ENCODE measurements at places on chromosomes 12 and 14. TPM values are rescaled to one million over a fixed set of nuclear protein-coding genes. Genes with fewer than 3 reads are reported as not detected.

The BBOF1 gene
- 2.8 TPM for total RNA-seq

- no peak for DNase-seq
Measured at GRCh38 chr12:4985820-4986219, 57.9 kb upstream of the KCNA5 start.

DNA sequence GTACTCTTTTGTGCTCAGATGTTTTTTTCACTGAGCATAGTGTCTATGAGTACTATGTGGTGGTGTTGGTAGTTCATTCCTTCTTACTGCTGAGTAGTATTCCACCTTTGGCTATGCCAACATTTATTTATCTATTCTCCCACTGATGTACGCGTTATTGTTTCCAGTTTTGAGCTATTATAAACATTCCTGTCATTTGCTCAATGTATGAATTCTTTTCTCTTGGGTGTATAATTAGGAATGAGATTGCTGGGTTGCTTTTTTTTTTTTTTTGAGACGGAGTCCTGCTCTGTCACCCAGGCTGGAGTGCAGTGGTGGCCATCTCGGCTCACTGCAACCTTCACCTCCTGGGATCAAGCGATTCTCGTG is 37.5 kb upstream of the SLC2A3 start:
- no peak for DNase-seq

- no peak for DNase-seq
Measured at GRCh38 chr14:88388741-88389282, 3.4 kb downstream of the SPATA7 start.

- DNase-seq, result no peak
Measured at GRCh38 chr12:89245090-89245489, 107.2 kb downstream of the DUSP6 start.

DNA sequence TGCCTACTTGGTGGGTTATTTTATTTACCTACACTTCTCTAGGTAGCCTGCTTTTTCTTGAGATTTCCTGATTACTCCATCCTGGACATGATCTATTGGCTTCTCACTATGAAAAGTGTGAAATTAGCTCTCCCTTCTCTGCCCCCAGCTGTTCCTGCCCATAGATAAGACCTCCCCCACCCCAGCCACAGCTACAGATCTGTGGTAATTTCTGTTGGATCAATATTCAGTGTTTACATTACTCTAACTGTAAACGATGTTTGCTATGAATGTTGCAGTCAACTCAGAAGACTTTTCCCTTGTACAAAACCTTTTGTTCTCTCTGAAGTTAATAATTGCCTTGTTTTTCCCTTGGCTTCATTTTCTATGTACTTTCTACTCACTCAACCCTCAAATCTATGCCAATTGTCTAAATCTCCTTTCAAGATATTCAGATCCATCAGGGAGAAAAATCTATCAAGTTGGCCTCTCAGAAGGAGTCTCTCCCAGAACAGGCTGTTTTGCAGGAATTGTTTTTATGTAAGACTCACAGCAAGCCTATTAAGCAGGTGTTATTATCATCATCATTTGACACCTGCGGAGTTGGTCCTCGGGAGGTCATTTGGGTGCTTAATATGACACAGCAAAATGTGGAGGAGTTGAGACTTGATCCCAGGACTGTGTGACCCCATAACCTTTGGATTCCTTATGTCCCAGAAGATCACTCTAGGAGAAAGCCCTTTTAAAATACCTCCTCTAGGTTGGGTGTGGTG is 227.4 kb downstream of the SUDS3 start:
- DNase-seq, result no peak

DNA sequence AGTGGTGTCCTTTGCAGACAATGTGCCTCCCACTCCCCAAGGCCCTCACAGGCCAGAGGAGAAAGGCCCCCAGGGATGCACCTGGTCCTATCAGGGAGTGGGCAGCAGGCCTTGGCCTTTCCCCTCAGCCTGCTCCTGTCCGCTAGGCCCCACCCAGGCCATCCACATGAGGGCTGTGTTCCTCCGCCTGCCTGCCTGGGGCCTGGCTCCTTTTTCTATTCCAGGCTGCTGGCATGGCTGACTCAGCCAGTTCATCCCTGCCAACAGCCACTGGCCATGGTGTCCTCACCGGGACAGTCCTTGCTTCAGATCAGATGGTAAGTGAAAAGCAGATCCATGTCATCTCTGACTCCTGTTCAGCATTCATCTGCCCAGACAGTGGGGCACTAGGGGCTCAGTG is 13.4 kb downstream of the ISM2 start:
- DNase-seq, result peak; percentile 49
